ENCODE measurements at places on chromosomes 4 and X.

GRCh38 chrX:71493111-71493613 is 39.7 kb upstream of the OGT start:
- no peak for DNase-seq

GRCh38 chr4:16206848-16207247 is 19.4 kb downstream of the TAPT1 start:
- DNase-seq, result no peak

- no peak for DNase-seq
These were observed 48.2 kb downstream of the THAP9 start for GRCh38 chr4:82948647-82949204.

DNA sequence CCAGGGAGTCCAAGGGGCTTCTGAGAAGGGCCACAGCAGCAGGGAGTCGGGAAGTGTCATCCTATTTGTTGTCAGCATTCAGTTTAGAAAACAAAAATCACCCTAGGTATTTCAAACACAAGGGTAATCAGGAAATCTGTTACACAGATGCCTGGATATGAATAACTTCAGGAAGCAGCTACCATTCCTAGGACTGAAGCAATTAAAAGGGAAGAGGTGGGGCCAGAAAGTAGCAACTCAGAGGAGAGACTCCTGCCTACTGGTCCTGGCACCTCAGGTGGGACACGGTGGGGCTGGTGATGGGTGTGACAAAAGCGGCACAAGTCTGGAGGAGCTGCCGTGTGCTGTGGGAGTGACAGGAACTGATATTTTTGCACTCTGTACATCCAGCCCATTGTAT is 107.9 kb downstream of the PDGFRA start:
- no peak for DNase-seq

DNA sequence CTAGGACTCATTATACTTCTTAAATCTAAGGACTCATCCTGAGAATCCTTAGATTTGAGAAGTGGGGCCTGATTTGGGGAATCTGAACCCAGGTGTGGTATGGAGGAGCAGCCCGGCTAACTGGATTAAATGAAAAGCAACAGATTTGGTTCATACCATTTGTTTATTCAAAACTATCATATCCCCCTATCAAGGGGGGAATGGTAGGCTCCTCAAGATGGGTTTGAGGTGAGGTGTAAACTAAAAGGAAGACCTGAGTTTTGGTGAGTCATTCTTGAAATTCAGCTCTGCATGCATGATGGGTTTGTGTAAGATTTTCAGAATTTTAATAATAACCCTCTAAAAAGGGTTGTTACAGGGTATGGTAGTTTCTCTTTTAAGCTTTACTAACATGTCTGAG is 53.4 kb downstream of the CASP6 start:
- DNase-seq, result no peak

GRCh38 chr4:6327220-6327917 is 57.7 kb downstream of the WFS1 start:
- no peak for DNase-seq

GRCh38 chr4:7155590-7156071 is 36.7 kb upstream of the SORCS2 start:
- DNase-seq, result no peak

DNA sequence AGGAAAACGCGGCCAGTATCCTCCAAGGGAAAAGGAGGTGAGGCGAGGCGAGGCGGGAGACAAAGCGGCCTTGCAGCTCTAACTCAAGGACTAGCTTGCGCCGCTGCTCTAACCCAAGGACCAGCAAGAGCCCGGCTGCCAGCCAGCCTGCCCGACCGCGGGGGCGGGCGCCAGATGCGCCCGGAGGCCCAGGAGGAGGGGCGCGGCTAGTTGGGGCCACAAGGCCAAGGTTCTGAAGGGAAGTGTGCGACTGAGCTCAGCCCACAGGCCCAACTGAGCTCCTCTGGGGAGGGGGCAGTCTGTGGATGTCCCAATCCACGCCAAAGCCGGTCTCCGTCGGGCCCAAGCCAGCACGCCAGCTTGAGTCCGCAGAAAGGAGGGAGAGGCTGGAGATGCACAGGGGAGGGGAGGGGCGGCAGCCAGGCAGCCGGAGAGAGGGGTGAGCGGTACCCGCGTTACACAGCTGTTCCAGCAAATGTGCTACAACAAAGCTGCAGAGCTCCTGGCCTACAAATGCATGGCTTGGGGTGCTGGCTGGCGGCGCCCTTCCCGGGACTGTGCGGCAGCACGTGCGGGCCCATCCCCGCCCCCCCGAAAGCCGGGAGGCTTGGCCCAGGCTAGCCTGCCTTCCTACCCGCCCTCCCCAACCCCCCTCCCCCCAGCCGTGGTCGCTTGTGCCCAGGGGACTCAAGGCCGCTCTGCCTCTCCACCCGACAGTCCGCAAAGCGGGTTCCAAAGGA is 637 bp downstream of the AMER1 start:
- DNase-seq, result no peak

DNA sequence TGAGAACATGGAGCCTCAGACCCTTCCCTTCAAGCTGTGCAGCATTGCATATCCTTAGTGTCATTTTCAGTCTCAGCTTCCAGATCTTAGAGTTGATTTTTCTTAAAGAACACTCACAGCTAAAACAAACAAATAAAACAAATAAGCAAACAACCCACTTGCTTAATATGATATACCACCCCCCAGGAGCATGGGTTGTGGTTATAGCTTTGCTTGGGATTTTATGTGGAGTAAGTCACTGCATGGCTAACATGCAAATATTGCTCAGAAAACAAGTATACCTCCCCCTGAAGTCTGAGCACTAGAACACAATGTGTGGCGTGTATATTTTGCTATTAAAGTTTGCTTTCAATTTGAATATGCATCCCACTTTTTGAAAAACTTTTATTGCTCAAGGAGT is 78.6 kb downstream of the MGST2 start:
- no peak for DNase-seq

DNA sequence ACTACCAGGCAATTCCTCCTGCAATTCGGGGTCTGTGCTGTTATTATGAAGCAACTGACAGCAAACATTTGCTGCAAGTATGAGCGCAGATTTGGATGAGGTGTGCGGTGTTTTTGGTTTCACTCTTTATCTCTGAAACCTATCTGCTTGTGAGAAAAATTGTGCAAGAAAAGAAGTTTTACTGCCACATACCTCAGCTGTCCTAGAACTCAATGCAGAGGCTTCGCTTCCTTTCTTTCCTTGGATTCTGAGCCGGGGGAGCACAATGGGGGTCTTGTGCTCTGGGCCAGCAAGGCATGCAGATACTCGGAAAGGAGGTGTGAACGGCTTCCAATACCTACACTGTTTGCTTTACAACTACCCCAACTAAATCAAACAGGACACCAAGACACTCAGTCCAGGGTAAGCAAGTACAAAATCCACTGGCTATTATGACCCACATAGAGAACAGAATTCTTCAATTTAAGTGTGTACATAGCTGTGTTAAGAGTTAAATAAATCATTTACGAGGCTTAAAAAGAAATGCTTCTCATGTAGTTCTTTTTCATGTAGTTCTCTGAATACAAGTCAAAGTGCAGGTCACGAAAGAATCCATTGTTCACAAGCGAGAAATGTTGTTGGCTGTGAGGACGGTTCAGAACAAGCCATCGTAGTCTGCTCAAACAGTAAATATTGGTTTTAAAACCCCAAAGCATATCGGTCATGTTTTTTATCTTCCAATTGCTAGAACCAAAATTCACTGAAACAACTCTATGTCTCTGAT is 1.1 kb downstream of the SORBS2 start:
- DNase-seq, result no peak

GRCh38 chr4:7771541-7772507 is 167.8 kb downstream of the AFAP1 start:
- DNase-seq, result no peak

DNA sequence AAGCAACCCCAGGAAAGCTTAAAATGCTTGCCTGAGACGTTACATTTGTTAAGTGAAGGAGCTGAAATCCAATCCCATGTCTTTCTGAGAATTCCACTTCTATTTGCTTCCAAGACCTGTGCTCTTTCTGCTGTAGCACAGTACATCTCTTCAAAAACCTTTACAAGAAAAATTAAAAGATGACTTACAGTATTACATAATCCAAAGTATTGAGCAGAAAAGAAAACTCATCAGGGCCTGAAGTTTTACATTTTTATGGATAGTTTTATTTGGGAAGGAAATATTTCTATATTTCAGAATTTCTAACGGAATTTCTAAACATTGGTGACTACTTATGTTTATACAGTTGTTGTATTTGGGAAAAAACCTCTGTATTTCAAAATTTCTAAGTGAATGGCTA is 276.3 kb downstream of the TENM3 start:
- DNase-seq, result no peak

- no peak for DNase-seq
These were observed 49.8 kb downstream of the SMPX start for GRCh38 chrX:21708116-21708515.

GRCh38 chr4:85268188-85268587 is 206.8 kb upstream of the ARHGAP24 start:
- DNase-seq, result no peak

- DNase-seq, result no peak
These were observed 13.7 kb upstream of the AREG start for GRCh38 chr4:74431113-74431826.

DNA sequence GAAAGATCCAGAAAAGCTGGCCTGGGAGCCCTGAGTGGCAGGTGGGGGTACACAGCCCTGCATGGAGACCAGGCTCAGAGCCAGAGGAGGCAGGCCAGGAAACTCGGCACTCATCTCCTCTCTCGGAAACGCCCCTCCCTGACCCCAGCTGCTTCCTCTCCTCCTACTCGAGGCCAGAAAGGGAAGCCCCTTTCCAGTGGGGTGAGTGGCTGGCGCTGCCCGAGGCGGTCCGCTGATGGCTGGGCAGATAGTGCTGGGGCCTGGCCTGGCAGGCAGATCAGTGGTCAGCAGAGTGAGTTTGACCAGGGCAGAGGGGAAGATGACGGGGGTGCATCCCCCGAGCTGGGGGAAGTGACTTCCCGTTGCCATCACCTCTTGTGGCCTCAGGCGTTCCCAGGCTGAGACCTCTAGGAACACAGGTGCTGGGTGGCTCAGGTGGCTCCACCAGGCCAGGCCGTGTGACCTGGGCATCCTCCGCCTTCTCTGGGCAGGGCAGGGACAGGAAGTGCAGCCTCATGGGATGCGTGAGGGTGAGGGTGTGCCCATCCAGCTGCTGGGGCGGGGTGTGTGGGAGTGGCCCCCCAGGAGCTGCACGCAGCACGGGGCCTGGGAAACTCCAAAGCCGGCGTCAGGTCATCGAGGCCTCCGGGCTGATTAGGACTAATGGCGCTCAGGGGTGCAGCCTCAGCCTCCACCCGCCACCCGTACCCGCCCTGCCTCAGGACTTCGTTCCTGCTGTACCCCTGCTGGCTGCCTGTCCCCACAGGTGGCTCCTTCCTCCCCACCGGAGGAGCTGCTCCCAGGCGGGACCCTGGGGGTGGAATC is 5.7 kb downstream of the SH3BP2 start:
- DNase-seq, result no peak

DNA sequence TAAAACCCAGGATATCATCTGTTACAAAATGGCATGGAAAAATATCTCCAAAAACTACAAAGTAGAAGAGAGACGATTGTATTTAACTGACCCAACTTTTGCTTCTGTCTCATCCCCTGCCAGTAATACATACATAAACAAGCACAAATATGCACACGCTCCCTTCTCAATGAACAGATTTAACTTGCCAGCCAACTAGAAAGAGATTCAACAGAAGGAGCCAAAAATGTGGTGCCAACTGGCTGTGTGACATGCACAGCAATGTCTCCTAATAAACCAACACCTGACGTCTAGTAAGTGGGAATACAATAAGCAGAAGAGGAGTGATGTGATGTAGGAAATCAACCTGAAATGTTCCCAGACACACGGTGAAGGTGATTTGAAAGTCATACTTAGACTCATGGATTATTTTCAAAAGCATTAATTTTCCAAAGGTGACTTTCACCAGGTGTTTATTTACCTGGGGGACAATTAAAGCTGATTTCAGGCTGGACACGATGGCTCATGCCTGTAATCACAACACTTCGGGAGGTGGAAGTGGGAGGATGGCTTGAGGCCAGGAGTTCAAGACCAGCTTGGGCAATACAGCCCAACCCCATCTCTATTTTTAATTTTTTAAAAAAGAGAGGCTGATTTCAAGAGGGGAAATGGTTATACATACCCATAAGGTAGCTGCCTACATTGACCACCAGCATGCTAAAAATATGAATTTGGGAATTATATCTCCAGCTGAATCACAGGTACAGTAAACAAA is 33.7 kb downstream of the SH3RF1 start:
- no peak for DNase-seq

GRCh38 chr4:6029254-6029653 is 11.0 kb upstream of the C4orf50 start:
- no peak for DNase-seq

DNA sequence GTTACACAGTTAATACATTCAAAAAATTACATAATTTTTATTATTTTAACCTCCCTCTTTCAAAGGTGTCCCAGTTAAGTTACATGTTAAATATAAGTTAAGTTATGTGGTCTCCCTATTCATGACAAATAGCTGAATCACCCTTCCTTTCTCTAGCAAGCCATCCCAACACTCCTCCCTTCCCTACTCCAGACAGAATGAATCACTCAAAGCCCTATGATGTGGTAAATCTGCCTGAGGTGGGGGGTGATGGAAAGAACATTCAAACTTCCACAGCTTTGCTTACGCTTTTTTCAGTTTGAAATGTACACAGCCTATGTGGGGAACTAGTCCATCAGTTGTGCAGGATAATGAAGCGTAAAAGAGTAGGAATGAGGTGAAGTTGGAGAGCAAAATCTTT is 90.2 kb downstream of the CXCL13 start:
- DNase-seq, result no peak

GRCh38 chrX:40922307-40922706 is 162.9 kb upstream of the USP9X start:
- no peak for DNase-seq

DNA sequence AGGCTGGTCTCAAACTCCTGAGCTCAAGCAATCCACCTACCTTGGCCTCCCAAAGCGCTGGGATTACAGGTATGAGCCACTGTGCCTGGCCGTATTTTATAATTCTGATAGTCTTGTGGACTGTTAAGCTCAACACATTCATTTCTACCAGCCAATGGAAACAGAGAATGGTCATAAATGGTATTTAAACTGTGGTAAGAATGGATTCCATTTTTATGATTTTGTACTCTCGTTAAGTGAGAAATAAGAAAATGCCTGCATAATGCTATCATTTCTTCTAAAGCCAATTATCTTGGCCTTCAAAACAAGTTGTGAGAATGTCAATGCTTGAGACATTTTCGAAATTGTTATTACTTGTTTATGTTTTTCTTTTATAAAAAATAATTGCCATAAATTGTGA is 321.0 kb downstream of the IL15 start:
- no peak for DNase-seq

DNA sequence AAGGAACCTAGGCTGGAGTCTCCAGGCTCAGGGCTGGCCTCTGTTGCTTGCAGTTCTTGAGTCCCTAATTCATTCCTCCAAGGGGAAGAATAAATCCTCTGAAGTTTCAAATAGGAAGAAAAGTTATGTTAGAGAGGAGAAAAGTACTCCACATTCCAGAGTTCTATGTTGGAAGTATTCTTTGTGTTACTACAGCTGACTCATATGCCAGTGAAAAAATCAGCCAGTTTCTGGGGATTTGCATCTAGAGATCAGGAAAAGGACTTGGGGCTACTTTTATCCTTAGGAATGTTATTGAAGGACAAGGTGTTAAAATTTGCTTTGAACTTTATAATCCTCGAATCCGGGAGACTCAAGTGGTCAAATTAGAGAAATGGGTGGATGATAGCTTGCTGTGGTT is 11.7 kb upstream of the NUDT9 start:
- DNase-seq, result no peak
